ENCODE measurements at places on chromosomes 4 and X.

- DNase-seq: no peak
Observed at GRCh38 chr4:8260656-8261111, 8.9 kb upstream of the HTRA3 start.

GRCh38 chr4:30122711-30123110 is 597.5 kb upstream of the PCDH7 start:
- DNase-seq: no peak

DNA sequence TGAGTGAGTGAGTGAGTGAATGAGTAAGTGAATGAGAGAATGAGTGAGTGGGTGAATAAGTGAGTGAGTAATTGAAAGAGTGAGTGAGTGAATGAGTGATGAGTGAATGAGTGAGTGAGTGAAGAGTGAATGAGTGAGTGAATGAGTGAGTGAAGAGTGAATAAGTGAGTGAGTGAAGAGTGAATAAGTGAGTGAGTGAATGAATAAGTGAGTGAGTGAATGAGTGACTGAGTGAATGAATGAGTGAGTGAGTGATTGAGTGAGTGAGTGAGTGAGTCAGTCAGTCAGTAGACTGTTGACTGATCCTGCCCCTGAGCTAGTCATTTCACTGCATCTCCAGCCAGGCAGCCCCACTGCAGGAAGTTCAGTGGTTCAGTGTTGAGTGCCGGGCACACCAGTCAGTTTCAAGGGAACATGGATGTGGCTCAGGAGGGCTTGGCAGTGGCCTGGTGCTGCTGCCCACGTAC is 228.4 kb upstream of the PSAPL1 start:
- DNase-seq: no peak

DNA sequence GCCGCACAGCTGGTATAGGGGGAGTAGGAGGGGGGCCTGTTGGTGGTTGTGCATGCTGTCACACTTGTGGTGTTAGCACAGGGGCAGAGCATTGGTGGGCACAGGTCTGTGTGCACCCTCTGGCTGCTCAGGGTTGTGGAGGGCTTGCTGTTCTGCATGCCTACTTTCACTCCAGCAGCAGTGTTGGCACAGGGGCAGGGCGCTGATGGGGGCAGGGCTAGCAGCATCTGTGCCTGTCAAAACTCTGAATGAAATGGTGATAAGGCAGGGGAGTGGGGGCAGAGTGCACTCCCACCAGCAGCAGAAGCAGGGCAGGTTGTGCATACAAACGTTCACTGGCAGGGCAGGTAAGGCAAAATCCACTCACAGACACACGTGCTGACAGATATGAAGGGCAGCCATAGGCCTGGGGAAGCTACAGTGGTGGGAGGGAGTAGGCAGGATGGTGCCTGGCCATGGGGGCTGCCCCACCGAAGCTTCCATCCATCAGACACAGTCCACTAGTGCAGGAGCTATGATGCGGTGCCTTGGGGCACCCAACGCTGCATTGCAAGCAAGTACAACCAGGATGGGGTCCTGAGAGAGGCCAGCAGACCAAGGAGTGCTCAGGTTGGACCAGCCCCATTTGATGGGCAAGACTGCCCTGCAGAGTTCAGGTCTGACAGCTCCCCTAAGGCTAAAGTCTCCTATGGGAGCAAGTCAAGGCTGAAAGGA is 160.7 kb upstream of the SPANXC start:
- no peak for DNase-seq

GRCh38 chr4:107800706-107801105 is 24.0 kb upstream of the SGMS2 start:
- DNase-seq: no peak

DNA sequence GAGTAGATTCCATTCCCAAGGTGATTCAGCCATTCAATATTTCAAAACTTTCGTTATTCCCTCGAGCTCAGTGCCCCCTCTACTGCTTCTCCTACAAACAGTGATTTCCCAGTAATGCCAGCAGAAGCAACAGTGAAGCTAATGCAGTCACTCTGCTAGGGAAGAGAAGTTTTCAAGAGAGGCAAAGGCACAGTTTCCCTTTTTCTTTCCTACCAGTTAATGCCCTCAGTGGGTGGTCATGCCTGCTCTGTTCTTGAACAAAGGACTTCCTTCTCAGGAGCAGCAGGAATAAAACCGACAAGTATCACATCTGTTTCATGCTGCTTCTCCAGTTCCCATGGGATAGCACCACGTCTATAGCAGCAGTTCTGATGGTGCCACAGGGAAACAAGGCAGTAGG is 317.2 kb downstream of the TENM3 start:
- no peak for DNase-seq

- no peak for DNase-seq
Observed at GRCh38 chrX:149302705-149303104, 202.4 kb downstream of the IDS start.

GRCh38 chr4:42293967-42294813 is 103.1 kb upstream of the SHISA3 start:
- no peak for DNase-seq
